GM04504 (cell line): ENCODE measurements at places on chromosomes 13 and 19.
A peak's percentile ranks its signal among the peaks of the same experiment; 100 is the strongest.

DNA sequence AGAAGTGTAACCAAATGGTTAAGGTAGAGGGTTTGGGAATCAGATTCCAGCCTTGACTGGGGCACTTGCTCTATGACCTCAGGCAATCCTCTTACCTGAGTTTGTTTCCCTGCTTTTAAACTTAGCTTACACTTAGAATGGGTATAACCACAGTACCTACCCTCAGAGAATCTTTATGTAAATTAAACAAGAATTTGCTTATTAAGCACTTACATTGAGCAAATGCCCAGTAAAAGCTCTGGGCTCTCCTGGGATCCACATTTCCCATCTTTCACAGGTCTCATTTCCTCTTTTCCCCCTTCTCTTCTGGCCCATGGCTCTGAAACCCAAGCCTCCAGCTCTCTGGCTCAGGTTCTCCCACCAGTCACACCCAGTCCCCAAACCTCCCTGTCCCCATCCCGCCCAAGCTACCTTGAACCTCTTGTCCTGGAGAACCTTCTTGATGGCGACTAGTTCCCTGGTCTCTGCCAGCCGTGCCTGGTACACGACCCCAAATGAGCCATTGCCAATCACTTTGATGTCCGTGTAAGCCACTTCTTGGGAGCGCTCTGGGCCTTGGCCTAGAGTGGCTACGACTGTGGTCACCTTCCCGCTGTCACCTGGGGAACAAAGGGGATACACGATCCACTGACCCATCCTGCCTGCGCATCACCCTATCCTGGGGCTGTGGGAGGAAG is 2.7 kb downstream of the GSK3A start:
- DNase-seq = no peak

DNA sequence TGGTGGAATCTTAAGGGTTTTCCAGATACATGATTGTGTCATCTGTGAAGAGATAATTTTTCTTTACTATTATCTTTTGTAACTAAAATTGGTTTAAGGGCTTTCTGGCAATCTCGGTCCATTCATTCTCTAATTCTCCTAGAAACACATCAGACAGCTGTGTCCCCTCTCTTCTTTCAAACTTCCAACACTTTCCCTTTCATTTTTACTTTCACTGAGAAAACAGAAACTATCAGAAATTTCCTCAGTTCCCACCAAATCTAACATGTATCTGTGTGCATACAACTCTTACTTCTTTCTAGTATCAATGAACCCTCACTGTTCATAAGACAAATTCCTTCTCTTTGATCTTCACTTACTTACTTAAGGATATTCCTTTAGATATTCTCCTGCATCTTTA is 40.2 kb downstream of the KCNRG start:
- no peak for DNase-seq

DNA sequence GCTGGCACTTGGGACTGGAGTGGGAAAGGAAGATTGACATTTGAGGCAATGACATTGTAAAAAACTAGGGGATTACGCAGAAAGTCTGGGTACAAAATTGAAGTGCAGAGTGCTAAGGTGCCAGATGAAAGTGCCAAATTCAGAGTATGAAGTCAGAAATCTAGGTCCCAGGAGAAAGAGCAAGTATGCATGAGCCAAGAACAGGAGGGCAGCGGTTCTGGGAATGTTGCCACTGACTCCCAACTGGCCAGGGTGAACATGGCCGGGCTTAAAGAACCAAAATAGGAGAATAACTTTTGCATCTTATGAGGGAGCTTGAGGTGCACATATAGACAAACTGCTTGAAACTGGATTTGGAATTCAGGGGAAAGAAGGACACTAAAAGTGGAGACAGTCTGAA is 495.8 kb upstream of the KLF12 start:
- DNase-seq = no peak

DNA sequence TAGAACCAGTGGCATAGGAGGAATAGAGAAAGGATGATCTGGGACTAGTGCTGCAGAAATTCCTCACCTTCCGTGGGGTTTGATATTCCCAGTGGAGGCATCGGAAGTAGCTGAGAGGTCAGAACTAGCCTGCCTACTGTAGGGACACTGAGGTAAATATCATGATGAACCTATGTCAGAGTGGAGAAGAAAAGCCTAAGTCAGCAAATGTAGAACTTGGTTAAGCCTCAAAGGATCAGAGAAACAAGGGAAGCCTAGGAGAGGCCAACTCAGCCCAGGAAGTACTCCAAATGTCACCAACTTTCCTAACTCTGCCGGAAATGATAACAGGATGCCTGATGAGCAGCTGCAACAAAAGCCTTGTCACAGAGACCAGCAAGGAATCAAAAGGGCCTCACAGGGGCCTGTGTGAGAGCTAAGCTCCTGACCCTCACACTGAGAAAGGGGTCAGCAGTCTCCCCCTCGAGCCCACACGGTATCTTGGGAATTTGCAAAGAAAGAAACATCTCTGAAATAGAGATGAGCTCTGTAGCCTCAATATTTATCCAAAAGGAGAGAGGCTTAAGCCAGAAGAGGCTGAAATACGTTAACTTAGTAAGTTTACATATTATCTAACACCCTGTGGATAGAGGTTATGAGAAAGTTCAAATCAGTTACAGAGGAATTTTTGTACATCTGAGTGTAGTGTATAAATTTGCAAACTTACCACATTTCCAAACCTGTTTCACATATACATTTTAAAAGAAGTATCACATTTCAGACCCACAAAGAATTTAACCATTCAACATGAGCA is 1064.3 kb downstream of the DIAPH3 start:
- DNase-seq = no peak

- peak; percentile 38 for DNase-seq
Observed at GRCh38 chr19:46442808-46443450, 14.2 kb upstream of the PNMA8C start.

DNA sequence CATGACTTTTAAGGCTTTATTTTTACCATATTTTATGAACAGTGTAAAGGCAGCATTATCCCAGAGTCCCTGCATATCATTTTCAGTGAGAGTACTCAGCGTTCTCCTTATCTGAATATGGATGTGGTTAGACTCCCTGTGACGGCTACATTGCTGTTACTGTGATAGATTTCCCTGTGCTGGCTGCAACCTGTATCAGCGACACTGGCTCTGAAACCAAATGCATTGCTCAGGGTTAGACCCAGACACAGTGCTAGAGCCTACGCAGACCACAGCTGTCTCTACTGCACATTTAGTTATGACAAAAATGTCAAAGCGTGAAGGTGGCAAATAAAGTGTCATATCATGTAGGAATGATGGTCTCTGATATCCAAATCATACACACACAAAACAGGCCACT is 138.0 kb downstream of the ENOX1 start:
- DNase-seq = no peak

- no peak for DNase-seq
Observed at GRCh38 chr19:16649734-16650133, 10.2 kb downstream of the SMIM7 start.

DNA sequence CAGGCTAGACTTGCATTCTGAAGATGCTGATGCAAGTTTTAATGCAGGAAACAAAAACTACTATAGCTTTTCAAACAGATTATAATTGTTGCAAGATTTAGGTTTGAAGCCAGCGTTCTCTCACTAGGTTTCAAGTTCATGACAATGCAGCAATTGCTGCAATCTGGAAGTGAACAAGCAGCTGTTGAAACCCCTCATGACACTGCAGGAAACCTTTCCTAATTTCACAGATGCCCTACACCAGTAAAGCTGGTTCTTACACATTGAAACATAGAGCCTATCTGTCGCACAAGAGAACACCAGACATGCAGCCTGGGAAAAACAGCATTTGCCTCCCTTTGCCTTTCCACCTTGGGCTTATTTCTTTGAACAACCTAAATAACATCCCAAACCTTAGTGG is 1737.2 kb upstream of the MIR17HG start:
- no peak for DNase-seq

DNA sequence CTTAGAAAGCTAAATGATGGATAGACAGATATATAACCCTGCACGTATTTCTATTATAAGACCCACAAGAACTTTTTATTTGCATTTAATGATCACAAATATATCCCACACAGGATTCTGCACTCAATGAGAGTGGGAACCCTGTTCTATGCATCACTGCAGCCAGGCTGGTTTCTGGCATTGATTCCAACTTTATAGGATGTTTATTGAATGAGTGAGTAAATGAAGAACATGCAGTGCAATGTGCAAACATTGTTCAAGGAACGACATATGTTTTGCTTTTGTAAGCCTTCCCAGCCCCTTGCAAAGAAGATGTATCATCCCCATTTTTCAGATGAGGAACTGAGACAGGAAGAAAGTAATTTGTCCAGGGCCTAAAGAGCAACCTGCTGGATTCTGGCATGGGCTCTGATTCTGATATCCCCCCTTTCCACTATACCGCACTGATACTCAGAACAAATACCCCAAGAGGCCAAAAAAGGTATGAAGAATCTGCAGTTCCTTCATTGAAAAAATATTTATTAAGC is 246.3 kb downstream of the LACC1 start:
- DNase-seq = no peak

- no peak for DNase-seq
Observed at GRCh38 chr13:50932091-50932490, 22.5 kb downstream of the RNASEH2B start.

- DNase-seq = no peak
Observed at GRCh38 chr13:70183041-70183440, 74.8 kb upstream of the KLHL1 start.

DNA sequence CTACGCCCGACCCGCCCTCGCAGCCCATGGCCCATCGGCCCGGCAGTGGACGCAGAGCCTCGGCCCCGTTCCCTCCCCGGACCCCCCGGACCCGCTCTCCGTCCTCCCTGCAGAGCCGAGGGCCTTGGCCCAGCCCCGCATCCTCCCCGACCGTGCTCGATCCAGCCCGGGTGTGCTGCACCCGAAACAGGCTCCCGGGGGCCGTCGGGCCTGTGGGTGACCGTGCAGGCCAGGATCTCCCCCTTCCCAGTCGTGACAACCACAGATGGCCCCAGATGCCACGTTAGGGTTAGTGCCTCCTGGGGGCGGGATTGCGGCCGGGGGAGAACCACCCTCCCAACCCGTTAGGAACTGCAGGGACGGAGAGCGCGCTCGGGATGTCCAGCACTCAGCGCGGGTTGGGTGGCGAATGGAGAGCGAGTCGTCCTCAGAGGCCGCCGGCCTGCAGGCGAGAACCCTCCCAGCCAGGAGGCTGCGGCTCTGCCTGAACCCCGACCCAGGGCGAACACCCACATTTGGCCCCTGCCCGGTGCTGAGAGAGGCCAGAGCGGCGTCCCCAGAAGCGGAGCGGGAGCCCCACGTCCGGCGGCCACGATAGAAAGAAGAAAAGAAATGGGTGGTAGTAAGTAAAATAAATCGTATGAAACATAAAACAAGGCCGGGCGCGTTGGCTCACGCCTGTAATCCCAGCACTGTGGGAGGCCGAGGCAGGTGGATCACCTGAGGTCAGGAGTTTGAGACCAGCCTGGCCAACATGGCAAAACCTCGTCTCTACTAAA is 6.7 kb upstream of the MADCAM1 start:
- peak; percentile 28 for DNase-seq

GRCh38 chr19:51566489-51567100 is 4.5 kb upstream of the ZNF175 start:
- DNase-seq = no peak

DNA sequence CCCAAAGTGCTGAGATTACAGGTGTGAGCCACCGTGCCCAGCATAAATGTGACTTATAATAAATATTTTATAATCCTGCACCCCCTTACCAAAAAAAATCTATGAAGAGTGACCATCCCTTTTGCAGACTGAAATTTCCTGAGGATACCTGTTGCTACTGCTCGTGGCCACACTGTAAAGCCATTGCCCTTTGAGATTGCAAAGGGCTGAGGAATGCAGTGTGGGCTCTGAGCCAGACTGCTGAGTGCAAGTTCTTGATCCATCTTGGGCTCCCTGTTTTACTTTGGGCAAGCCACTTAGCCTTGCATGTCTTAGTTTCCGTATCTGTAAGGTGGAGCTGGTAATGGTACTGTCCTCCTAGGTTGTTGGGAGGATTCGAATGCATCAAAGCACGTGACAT is 23.4 kb downstream of the SIPA1L3 start:
- DNase-seq = no peak

GRCh38 chr13:23867027-23867491 is 22.1 kb downstream of the MIPEP start:
- DNase-seq = no peak

DNA sequence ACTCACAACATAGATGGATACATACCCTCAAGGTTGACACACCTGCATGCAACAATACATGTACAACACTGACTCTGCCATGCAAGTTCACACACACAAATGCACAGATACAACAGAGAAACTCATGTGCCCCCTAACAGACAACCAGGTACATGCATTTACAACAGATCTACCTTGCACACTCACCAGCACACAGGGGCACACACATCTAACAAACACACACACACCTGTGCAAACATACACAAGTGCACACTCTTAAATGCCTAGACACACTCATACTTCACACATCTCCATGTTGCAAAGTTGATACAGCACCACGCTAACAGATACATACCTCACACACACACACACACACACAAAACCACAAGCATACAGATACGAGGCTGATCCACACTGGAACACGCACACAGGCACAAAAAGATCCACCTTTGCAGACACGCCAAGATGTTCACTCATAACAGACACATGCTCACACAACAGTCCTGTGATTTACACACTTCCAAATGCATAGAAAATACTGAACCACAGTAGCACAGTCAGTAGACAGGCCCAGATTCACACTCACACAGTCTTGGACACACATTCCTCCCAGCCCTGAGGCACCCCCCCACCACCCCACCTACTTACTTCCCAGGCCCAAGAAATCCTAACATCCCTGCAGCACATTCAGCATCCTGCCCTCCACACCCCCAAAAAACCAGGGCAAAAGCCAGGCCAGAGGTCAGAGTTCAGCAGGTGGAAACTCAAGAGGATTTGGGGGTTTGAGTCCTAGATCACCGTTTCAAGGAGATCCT is 1.4 kb downstream of the LRFN1 start:
- DNase-seq = no peak

DNA sequence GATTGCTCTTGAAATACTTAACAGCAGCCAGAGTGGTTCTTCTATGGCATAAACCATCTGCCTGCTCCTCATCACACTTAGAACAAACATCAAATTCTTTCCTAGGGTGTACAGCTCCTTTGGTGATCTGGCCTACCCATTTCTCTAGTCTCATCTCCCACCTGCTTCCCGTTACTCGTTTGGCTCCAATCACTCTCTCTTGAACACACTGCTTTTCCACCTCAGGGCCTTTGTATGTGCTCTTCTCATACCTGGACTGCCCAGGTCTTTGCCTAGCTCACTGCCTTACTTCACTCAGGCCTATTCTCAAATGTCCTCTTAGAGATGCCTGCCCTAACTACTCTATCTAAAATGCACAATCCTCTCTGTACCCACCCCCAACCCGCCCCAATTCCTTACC is 100.5 kb downstream of the KCNRG start:
- no peak for DNase-seq

DNA sequence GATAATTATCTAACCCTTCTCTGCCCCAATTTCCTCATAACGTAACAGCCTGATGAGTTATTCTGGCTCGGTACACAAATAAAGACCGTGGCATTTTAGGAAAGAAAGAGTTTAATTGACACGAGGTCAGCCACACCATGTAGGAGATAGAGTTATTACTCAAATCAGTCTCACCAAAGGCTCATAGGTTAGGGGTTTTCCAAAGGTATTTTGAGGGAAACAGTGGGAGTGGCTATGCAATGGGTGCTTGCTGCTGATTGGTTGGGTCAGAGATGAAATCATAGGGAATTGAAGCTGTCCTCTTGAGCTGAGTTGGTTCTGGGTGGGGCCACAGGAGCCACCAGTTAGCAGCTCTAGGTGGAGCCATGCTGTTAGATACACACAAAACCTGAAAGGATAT is 137.5 kb downstream of the FREM2 start:
- no peak for DNase-seq
